NCI-H2029 treated with DMSO at 0.1 percent for 48 hours (cell line): ENCODE measurements at places on chromosomes 3 and 15.

DNA sequence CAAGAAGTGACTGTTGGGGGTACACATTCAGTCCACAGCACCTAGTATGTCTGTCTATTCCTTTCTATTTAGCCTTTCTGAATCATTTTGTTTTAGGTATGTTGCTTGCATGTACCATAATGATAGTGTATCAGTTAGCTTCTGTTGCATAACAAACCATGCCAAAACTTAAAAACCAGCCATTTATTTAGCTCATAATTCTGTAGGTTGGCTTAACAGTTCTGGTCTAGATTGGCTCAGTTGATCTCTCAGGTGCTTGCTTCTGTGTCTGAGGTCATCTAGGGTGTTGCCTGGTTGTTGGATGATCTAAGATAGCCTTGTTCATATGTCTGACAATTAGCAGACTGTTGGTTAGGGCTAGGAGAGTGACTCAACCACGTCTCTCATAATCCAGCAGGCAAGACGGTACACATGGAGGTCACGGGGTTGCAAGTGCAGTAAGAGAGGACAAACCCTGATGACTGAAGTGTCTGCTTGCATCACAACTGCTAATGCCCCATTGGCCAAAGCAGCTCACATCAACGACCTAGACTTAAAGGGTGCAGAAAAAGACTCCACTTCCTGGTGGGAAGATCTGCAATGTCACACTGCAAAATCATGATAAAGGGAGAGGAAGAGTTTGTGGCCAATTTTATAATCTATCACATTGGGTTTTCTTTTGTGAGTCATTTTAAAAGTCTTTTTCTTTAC, 6.8 kb upstream of the PDCD6IP start:
- DNase-seq = no peak

GRCh38 chr15:94004697-94005096, 226.7 kb upstream of the MCTP2 start:
- no peak for DNase-seq

DNA sequence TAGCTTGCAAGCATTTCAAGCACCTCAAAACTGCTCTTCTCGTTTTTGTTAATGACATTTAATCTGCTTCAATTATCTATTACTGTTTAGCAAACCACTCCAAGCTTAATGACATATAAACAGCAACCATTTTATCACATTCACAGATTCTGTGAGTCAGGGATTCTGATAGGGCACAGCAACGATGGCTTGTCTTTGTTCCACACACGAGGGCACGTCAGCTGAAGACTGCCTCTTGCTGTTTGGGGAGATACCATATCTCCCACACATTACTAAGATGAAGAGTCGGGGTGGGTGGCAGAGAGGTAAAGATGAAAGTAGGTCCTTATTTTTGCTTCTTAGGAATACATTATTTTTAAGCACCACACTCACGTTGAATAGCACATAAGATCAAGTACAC, 19.3 kb downstream of the CPOX start:
- no peak for DNase-seq

DNA sequence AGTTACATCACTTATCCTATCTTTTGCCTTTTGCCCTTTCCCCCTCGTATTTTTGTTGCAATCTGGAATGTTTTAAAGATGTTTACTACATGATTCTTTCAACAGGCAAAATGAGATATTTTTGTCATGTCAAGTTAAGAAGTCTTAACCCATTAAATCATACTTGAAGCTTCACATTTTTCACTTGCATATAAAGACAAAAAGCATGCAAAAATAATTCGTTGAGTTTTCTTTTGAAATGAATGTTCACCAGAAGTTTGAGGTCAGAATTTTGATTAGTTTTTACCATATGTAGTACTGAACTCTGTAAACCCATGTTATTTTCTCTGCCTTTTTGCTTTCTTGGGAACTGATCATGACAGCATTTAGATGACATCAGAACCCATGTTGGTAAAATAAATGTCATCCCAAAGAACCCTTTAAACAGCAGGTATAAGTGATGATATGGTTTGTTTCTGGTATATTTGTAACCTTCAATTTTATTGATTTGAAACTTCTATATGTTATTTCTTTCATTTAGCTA, 188.5 kb downstream of the GHSR start:
- DNase-seq = no peak

DNA sequence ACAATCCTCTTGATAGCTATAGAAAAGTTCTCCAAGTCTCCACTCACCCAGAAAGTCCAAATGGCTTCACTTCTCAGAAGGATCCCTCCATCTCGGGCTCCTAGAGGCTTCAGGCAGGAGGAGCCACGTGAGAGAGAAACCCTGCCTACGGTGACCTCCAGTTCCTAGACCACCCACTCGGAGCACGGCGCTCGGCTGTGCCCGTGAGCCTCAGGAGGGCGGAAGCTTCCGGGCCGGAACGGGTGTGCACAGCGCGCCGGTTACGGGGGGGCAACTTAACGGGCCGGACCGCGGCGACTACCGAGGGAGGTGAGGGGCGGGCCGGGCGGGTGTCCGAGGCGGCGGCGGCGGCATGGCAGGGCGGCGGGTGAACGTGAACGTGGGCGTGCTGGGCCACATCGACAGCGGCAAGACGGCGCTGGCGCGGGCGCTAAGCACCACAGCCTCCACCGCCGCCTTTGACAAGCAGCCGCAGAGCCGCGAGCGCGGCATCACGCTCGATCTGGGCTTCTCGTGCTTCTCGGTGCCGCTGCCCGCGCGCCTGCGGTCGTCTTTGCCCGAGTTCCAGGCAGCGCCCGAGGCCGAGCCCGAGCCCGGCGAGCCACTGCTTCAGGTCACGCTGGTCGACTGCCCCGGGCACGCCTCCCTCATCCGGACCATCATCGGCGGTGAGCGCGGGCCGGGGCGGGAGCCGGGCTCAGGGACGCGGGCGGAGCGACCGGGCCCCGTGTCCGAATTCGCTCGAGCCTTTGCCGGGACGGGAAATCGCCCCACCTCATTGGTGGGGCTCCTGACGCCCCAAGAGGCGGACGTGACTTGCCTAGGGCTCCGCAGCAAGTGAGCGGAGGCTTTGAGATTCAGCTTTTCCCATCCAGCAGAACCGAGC, at the start of gene EEFSEC:
EEFSEC (plus strand) TSS at position 326 of the 886 bp plus-strand sequence; CDS start at position 353, 27 bp downstream.
- DNase-seq = peak; percentile 84
